Astrocyte (in vitro differentiated cells and primary cell): ENCODE measurements at places on chromosomes 1 and 21.

DNA sequence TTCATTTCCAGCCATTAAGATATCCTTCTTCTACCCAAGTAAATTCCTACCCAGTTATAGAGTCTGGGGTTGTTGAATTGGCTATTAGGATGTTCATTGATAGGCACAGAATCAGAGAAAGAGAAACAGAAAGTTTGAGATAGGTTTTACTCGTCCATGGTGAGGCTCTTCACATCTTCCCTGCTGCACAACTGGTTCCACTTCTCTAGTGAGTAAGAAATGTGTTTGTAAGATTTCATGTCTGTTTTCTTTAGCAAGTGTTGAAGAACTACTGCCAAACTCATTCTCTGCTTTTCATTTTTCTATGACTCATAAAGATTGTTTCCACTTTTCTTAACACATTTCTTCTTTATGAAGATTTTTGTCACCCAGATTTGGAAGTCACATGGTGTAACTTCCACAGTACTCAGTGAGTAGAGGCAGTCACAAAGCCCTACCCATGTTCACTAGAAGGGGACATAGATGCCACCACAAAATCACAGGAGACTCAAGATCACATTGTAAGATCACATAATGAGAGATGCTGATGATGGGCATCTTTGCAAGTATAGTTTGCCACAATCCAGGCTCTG is 152.3 kb downstream of the SNX7 start:
- DNase-seq, result no peak

- DNase-seq, result no peak
Measured at GRCh38 chr1:20931930-20932436, 144.9 kb upstream of the HP1BP3 start.

- no peak for DNase-seq
Measured at GRCh38 chr1:19384772-19385187, 72.7 kb downstream of the SLC66A1 start.

GRCh38 chr1:176957603-176958002 is 206.9 kb downstream of the ASTN1 start:
- DNase-seq, result no peak

GRCh38 chr1:201925981-201926645 is 20.2 kb downstream of the LMOD1 start:
- no peak for DNase-seq

DNA sequence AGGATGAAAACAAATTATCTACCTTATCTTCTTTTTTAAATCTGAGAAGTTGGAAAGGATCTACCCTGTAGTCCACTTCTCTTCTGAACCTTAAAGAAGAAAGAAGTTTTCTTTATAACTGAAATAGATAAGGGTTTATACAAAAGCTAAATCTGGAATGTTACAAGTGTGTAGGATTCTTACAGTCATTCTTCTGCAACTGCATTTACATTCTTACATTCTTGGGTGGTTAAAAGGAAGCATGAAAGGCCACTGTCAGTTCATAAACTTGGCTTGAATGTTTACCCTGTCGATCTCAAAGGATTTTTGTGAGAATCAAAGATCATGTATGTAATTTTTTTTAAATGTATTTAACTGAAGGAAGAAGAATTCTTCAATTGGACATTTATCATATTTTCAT is 142.1 kb upstream of the BRINP3 start:
- peak; percentile 7 for DNase-seq

- no peak for DNase-seq
Measured at GRCh38 chr1:216114180-216114579, 309.1 kb downstream of the USH2A start.

DNA sequence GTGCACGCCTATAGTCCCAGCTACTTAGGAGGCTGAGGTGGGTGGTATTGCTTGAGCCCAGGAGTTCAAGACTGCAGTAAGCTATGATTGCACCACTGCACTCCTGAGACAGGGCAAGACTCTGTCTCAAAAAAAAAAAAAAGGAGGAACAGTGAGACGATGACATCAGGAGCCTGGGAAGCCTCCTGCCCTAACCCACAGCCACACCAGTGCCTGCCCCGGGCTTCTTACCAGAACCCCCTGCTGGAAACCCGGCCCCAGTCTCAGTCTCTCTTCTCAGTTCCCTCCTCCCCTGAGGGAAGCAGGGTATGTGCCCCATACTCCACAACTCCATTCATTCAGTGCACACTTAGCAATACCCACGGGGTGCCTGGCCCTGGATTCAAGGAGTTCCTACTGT is 9.1 kb downstream of the COL8A2 start:
- DNase-seq, result no peak

- DNase-seq, result no peak
Measured at GRCh38 chr1:54003249-54003646, 14.7 kb downstream of the LDLRAD1 start.
